Activated CD4-positive, CD25-positive, alpha-beta regulatory T cell treated with anti-CD3 and anti-CD28 coated beads, Interleukin-2, amount 50 U/mL, for 24 hours (primary cell): ENCODE measurements at places on chromosomes 13 and 19.

- no peak for ATAC-seq
These were observed 11.4 kb downstream of the ZNF331 start for GRCh38 chr19:53549340-53549739.

DNA sequence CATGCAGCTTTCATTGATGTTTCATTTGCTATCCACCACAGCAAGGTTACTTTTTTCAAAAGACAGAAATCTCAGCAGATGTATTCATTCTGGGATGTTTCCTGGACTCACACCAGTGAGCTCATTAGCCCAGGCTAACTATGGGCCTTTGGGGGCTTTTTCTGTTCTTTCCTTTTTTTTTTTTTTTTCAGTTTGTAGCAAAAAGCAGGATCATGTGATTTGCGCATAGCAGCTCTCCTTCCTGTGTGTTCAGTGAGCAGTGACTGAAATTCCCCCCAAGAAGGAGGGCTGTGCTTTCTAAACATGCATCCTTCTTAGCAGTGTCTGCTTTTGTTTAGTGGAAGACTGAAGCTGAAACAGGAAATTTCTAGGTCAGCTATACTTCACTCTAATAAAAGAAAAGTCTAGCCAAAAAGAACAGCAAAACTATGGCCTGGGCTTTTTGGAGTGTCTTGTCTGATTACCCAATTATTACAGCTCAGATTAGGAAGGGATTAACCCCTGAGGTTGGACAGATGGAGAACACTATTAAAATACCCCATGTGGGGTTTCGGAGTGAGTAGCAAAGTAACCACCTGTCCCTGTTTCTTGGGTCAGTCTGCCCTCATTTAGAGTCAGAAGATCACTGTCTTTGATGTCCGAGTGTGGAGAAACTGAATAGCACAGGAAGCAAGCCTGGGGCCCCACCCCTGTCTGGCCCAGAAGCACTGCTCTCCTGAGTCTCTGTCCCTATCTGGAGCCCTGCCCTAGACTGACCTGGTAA is 8.9 kb upstream of the AMER2 start:
- ATAC-seq, result no peak

GRCh38 chr13:61727767-61728166 is 312.1 kb upstream of the PCDH20 start:
- ATAC-seq, result no peak

DNA sequence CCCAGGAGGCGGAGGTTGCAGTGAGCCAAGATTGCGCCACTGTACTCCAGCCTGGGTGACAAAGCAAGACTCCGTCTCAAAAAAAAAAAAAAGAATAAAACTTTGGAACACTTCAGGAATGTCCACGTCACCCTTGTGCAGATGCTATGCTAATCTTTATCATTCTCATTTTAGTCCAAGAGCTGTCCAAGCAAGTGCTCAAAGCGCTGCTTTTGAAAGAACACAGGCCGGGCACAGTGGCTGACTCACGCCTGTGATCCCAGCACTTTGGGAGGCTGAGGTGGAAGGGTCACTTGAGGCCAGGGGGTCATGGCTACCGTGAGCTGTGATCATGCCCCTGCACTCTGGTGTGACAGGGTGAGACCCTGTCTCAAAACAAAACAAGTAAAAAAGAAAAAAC is 11.1 kb upstream of the UQCR11 start:
- ATAC-seq, result no peak

DNA sequence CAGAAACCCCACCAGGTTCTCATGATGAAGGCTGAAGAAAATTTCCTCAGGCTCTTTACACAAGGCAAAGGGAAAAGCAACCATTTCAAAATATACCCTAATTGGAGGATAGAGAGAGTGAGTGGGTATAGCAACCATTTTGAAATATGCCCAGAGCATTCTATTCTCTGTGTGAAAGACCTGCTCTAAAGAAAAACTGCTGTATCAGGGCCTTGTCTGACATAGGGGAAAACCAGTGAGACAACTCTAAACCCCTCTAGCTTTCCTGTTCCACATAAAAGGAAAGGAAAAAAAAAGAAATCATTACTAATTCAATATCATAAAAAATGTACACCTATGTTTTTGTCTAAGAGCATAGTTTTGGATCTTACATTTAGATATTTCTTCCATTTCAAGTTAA is 42.3 kb downstream of the TPTE2 start:
- ATAC-seq, result no peak

DNA sequence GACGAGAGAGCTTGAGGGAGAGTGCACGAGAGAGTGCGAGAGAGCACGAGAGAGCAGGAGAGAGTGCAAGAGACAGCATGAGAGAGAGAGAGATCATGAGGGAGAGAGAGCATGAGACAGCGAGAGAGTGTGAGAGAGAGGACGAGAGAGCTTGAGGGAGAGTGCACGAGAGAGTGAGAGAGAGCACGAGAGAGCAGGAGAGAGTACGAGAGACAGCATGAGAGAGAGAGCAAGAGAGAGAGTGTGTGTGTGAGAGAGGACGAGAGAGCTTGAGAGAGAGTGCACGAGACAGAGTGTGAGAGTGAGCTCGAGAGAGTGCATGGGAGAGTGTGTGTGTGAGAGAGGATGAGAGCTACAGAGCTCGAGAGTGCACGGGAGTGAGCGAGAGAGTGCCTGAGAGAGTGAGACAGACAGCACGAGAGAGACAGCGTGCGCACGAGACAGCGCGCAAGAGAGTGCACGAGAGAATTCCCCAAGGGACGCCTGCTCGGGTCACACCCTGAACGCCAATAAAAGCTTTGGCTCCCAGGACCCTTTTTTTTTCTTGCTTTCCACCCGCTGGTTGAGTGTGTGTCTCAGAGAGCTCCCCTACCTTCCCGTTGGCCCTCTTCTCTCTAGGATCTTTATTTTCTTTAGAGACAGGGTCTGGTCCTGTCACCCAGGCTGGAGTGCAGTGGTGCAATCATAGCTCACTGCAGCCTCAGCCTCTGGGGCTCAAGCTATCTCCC is 3.7 kb downstream of the CD70 start:
- ATAC-seq, result peak; percentile 24

DNA sequence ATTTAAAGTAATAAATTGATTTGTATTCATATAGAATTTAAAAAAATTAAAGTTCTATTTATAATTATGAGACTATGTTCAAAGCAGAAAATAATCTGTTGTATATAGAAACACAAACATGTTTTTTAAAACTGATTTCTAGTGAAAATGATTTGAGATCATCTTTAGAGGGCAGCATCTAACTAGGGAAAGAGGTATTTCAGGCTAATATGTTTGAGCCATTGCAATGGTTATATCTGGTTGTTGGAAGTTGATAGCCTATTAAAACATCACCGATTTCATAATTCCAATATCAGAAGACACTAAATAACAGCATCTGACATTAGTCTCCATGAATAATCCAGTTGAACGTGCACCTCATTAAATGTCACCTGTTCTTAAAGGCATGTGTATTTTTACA is 79.8 kb upstream of the SLITRK6 start:
- ATAC-seq, result no peak

- ATAC-seq, result no peak
These were observed 331.1 kb upstream of the KLF12 start for GRCh38 chr13:74465271-74465670.

- ATAC-seq, result no peak
These were observed 195.3 kb downstream of the USP12 start for GRCh38 chr13:26976313-26976712.

- no peak for ATAC-seq
These were observed 12.7 kb downstream of the KDM4B start for GRCh38 chr19:4981681-4981958.

GRCh38 chr13:97274829-97275649 is 52.9 kb downstream of the MBNL2 start:
- no peak for ATAC-seq

GRCh38 chr13:59666504-59666903 is 497.2 kb downstream of the DIAPH3 start:
- no peak for ATAC-seq

- ATAC-seq, result no peak
These were observed 37.4 kb downstream of the COG6 start for GRCh38 chr13:39692660-39693438.

- ATAC-seq, result no peak
These were observed 5.6 kb upstream of the PRR36 start for GRCh38 chr19:7879836-7880235.

- ATAC-seq, result no peak
These were observed 567 bp upstream of the B3GNT3 start for GRCh38 chr19:17794412-17794730.

- no peak for ATAC-seq
These were observed 2.5 kb downstream of the FTL start for GRCh38 chr19:48967346-48968178.

GRCh38 chr19:6963937-6964336 is 57.3 kb downstream of the MBD3L2B start:
- no peak for ATAC-seq

DNA sequence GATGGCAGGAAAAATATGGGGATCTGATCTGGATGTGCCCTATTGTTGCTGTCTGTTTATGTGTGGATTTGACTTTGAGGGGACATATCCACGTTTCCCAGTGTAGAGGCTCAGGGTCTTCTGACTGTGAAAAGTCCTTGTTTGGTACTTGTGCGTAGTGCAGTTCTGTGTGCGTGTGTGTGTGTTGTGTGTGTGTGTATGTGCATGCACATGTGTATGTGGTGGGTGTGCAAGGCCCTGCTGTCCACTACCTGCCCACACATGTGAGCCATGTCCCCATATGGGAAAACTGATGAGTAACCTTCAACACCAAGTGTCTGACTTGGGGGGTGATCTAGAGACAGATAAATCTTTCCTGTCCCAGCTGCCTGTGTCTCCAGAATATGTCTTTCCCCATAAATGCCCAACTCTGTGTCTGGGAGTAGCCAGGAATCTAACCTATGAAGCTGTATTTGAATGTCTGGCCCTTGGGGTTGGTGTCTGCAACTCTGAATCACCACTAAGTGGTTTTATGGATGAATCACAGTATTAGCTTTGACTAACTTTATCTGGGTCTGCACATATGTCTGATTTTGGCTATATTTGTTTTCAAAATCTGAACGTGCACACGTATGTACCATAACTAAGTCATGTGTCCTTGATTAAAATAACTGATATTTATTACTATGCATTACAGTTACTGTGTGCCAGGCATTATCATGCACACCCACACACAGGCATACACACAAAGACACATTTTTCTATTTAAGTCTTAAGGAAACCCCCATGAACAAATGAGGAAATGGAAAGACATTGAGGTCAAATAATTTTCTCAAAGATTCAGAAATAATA is 17.4 kb downstream of the KLK2 start:
- peak; percentile 45 for ATAC-seq

- ATAC-seq, result no peak
These were observed 676.7 kb upstream of the SPRY2 start for GRCh38 chr13:81017513-81018152.

DNA sequence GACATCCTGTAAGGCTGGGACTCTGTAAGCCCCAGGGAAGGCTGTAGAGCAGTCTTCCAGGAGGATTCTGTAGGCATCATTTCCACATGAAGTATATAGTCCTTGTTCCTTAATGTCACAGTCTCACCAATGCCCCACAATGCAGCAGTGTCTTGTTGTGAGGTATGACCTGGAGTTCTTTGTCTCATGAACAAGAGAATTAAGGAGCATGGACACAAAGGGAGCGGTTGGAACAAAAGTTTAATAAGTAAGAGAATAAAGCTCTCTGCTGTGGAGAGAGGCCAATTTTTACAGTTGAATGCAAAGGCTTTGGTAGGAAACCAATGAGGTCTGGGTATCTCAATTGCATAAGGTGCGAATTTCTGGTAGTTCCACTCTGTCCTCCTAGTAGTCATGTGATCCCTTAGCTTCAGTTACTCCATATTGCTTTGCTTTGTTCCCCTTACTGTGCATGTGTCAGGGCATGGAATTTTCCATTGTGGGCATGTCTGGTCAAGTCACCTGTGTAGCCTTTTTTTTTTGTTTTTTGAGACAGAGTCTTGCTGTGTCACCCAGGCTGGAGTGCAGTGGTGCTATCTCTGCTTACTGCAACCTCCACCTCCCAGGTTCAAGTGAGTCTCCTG is 124.3 kb upstream of the TMTC4 start:
- ATAC-seq, result no peak

GRCh38 chr13:79736356-79736755 is 255.4 kb downstream of the NDFIP2 start:
- no peak for ATAC-seq

DNA sequence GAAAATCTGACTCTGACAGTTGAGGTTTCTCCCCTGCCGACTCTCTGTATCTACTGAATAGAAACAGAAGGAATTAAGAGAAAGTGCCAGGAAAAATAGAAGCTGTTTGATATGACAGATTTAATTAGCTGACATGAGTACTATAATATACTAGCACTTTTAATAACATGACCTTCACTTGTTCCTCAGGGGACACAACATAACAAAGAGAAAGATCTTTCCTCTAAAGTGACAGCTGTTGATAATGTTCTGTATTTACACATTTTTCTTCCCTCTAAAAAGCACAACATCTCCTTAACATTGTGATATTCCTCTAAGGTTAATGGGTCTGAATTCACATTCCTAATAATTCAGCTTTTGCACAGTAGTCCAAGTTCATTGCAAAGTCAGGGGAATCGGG is 1136.0 kb downstream of the PCDH17 start:
- no peak for ATAC-seq

GRCh38 chr13:108302279-108302678 is 32.8 kb downstream of the TNFSF13B start:
- no peak for ATAC-seq

DNA sequence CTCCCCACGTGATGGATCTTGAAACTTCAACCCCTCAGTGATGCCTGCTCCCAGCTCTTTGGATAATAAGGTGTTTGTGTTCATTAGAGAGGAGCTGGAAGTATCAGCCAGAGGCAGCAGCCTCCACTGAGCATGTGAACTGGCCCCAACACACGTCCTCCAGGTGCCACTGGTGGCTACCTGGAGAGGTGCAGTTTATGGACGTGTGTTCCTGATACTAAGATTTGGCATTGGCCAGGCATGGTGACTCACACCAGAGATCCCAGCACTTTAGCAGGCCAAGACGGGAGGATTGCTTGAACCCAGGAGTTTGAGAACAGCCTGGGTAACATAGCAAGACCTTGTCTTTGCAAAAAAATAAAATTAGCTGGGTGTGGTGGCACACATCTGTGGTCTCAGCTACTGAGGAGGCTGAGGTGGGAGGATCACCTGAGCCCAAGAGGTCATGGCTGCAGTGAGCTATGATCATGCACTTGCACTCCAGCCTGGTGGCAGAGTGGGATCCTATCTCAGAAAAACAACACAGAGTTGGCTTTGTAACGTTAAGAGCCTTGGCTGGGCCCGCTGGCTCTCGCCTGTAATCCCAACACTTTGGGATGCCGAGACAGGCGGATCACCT is 34.4 kb downstream of the SLC25A42 start:
- no peak for ATAC-seq

DNA sequence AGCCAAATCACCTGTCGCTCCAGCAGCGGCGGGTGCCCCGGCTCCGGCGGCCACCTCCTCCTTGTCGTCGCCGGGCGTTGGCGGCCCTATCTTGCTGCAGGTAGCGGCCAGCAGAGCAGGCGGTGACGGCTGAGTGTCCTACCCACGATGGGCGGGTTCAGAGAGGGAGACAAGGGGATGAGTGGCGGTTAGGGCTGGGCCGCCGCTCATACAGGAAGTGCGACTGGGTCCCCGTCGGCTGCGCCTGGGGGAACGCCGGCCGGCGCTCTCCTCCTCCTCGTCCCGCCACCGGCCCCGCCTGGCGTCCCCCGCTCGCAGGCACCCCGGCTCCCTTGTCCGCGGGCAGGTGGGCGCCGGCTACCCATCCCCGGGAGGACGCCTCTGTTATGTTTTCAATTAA is 1692.0 kb downstream of the SLITRK5 start:
- no peak for ATAC-seq
